ENCODE measurements at places on chromosomes 7 and 10.

DNA sequence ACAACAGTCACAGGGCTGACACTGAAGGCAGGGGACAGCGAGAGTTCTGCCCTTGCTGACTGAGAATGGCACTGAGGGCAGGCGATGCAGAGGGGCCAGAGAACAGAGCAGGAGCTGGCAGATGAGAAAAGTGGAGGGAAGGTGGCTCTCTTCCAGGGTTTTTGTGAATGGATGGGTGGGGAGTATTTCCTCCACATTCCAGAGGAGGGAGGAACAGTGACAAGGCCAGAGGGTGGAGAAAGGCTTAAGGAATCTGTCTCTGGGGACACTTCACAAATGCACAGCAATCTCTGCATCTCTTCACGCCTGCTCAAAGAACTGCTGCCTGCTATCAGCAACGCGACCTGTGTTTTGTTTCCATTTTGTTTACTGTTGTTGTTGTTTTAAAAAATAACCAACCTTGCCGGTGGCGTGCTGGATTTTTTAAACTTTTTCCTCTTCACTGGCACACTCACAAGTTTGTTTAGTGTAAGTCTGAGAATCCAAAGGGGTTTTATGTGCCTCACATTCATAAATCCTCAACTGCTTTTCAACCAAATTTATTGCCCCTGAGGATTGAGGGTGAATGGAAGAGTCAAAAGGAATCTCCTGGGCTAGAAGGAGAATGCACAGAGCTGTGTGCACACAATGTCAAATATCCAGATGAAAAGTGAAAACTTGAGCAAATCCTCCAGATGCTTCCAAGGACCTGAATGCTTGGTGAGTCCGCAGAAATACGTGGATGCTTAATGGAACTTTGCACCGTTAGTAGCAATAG, 129.3 kb downstream of the GLI3 start:
- no peak for DNase-seq

DNA sequence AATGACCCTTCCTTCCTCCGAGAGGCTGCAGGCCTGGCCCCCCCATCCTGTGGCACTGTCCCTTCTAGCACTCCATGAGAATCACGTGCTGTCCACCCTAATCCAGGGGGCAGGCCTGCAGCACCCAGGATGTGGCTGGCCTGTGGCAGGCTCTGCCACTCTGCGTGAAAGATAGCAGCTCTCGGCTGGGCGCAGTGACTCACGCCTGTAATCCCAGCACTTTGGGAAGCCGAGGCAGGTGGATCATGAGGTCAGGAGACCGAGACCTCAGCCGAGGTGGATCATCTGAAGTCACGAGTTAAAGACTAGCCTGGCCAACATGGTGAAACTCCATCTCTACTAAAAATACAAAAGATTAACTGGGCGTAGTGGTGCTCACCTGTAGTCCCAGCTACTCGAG, 18.9 kb upstream of the LFNG start:
- DNase-seq: no peak

- no peak for DNase-seq
These were observed 202.4 kb downstream of the CCSER2 start for GRCh38 chr10:84530724-84531325.

DNA sequence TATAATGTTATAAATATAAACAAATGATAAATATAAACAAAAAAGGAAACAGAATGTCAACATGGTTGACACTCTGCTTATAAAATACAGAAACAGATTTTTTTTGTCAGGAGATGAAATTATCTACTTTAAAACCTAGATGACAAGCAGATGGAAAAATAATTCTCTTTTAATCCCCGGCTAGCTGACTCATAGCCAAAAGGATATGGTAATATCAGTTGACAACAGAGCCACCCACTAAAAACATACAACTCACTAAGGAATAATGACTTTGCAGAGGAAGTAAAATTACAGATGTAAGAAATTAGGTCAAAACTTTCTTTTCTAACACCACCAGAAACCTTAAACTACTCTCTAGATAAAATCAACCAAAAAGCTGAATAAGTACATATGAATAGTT, 131.1 kb upstream of the ABCB5 start:
- no peak for DNase-seq

GRCh38 chr10:91575044-91575610, 57.7 kb downstream of the PPP1R3C start:
- DNase-seq: no peak
